Ovary (tissue), 10 donors: ENCODE measurements at places on chromosomes 7 and 10. TPM values are rescaled to one million over a fixed set of nuclear protein-coding genes. Genes with fewer than 3 reads are reported as not detected.

Gene GLCCI1
- total RNA-seq = 11.2 TPM

Gene LIPK
- not detected for total RNA-seq

Gene NRG3
- 0.77 TPM for total RNA-seq

Gene FKBP14
- total RNA-seq = 19.6 TPM

Gene ARPC1B
- total RNA-seq = 62.9 TPM

Gene SPDYE5
- not detected for total RNA-seq

Gene TET1
- total RNA-seq = 5.3 TPM

Gene ADAP1
- total RNA-seq = 1.9 TPM

Gene CALN1
- 0.17 TPM for total RNA-seq

Gene CYP26C1
- 0.07 TPM for total RNA-seq

Gene CPVL
- total RNA-seq = 14.0 TPM

Gene STRIP2
- 0.68 TPM for total RNA-seq

Gene ARHGEF5
- 12.6 TPM for total RNA-seq

Gene SDK1
- total RNA-seq = 2.3 TPM

Gene PRLHR
- total RNA-seq = 0.20 TPM

Gene MRLN
- not detected for total RNA-seq

Gene ATRNL1
- 54.7 TPM for total RNA-seq

Gene MAGI2
- 19.1 TPM for total RNA-seq

Gene METTL27
- total RNA-seq = 5.3 TPM

Gene HOXA1
- total RNA-seq = 1.5 TPM

Gene HOXA9
- total RNA-seq = 0.48 TPM

Gene SHH
- total RNA-seq = 0.48 TPM

Gene CLDN12
- 32.2 TPM for total RNA-seq

Gene UCN3
- not detected for total RNA-seq

Gene CLDN3
- 12.5 TPM for total RNA-seq

Gene VSTM4
- total RNA-seq = 42.2 TPM

Gene MUC12
- 0.62 TPM for total RNA-seq

Gene ANKRD1
- total RNA-seq = 0.84 TPM

Gene NDUFB8
- 150 TPM for total RNA-seq

Gene RBM20
- total RNA-seq = 4.9 TPM

Gene ZNF22
- 28.6 TPM for total RNA-seq

Gene MYL7
- total RNA-seq = not detected

Gene DENND2A
- total RNA-seq = 31.6 TPM

Gene IFIT1B
- total RNA-seq = not detected

Gene PKD2L1
- not detected for total RNA-seq

Gene CALHM1
- not detected for total RNA-seq

Gene TUBAL3
- 0.15 TPM for total RNA-seq

Gene GNGT1
- total RNA-seq = 0.68 TPM

Gene CNPY1
- total RNA-seq = not detected

Gene GSDME
- 37.0 TPM for total RNA-seq

Gene CCSER2
- 26.5 TPM for total RNA-seq

Gene EN2
- 1.5 TPM for total RNA-seq

Gene HABP2
- 0.07 TPM for total RNA-seq

Gene HMX2
- not detected for total RNA-seq

Gene DNAJC1
- 45.9 TPM for total RNA-seq

Gene EPO
- total RNA-seq = not detected

Gene ASB10
- total RNA-seq = not detected

Gene ANKRD30A
- total RNA-seq = not detected
